Activated naive CD4-positive, alpha-beta T cell (primary cell): ENCODE measurements at places on chromosomes 7 and 10.

DNA sequence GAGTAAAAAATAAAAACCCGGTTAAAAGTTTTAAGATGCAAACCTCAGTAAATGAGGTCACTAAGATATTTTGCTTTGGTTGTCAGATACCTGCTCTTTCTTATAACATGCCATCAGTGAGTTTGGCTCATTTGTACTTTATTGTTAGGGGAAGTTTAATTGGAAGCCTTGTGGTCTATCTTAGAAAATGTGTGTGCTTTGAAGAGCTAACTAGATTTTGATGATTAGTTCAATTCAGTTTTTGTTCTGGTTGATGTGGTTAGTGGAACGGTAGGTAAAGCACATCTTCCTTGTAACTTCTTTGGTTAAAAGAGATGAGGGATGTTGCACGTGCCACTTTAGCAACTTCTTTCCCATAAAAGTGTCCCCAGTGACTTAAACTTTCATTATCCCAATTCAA lies 353.4 kb upstream of the GALNT17 start:
- DNase-seq = no peak

DNA sequence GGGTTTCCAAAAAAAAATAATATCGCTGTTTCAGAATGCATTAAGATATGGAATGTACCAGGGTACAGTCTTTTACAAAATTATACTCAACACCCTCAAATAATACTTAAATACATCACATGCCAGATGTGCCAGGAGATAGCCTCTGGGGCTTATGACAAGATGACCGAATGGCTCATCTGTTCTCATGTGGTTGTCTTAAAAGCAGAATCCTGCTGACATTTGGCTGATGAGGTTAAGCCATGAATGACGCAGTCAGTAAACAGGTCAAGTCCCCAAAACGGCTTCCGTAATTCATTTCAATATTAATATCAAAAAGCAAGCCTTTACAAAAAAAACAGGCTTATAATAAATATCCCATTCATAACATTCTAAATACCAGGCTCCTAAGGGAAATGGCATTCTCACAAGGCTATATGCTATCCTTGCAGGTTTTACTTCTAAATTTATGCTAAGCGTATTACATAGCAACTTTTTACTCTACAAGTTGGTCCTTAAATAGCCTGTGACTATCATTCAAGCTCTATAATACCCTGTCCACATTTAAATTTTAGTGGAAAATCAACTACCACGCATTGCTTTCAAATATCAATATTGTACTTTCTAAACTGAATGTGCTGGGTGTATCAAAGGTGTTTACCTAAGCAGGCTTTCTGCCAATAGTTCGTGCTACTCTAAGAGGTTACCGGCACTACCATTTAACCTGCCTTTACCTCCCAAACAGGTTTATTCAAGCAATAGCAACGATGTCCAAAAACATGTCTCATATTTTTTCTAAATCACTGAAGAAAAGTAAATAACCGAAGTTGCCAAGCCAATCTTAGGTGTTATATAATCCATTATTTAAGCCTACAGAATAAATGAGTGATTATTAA lies 15.6 kb downstream of the SMURF1 start:
- no peak for DNase-seq

DNA sequence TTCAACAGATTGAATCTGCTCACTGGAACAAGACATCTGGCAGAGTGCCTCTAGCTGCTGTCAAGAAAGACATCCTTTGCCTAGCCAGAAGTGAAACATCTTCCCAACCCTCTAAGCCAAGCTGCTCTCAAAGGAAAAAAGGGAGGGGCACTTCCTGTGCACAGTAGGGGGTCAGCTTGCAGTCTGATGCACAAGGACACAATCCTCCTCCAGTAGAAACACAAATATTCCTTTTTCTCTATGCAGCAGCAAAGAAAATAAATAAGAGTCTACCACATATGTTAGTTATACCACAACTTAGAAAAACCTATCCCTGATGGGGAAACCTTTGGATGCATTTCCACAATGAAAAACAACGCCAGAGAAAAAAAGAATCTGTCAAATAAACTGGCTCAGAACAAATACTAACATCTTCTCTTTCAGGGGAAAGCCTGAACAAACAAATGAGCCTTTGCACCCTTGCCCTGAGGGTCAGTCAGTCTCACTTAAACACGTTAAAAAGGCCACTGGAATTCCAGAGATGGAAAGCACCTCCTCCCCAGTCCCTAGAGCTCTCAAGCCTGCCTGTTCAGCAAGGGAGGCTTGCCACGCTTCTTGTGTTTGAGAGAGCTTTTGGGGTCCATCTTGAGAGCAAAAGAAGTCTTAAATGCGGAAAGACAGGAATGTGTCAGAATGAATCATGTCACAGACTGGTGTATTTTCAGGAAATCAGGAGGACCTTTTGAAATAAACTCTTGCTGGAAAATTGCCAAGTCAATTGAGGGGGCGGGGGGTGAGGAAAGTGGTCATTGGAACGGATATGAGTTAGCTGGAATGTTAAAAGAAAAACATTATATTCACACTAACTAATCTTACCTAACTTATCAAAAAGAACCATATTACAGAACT lies 7.5 kb downstream of the LAMB1 start:
- DNase-seq = no peak

DNA sequence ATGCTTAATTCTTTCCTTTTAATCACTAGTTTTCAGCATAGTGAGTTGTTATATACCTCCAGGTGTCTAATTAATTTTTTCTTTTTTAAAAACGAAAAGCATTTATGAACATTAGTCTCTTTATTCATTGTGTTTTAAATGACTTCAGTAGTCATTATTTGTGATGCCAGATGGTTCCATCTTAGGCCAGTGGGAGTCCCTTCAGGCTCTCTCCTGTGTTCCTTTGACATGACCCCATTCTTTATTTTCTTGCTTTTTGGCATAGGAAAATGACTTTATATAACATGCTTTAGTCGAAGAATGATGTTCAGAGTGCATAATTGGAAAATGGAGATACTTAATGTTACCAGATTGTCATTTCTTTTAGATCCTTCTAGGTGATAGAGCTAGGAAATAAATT lies 24.4 kb downstream of the MKLN1 start:
- DNase-seq = no peak

DNA sequence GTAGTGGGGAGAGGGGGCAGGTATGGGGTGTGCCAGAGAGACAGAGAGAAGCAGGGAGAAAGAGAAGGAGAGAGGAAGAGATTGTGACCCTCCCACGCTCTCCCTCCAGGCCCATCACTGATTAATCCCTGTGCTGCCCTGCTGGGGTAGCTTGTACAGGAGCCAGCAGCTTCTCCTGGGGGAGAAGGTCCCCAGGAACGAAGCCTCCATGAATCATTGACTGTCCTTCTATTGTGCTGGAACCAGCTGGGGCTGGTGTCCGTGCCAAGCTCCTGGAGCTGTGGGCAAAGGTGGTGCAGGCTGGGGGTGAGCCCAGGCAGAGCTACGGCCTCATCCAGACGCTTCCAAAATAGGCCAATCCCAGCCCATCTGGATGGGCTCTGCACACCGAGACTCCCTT lies 20.9 kb downstream of the AQP1 start:
- no peak for DNase-seq

GRCh38 chr7:18429547-18429946 lies 66.0 kb upstream of the HDAC9 start:
- DNase-seq = no peak

DNA sequence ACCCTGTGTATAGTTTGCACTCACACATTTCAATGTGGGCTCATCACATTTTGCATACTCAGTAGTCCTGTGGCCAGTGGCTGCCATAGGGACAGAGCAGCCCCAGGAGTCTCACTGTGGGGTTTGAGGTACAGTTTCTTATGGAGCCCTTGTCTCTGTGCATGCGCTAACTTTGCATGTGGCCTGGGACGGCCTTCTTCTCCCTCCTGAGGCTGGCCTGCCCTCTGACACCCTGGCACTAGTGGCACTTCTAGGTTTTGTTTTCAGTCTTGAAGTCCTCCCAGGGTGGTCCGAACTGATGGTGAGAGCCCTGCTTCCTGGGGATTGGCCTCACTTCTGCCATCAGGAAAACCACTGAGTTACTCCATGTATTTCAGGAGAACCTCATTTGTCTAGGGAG lies 21.2 kb downstream of the NACAD start:
- no peak for DNase-seq

DNA sequence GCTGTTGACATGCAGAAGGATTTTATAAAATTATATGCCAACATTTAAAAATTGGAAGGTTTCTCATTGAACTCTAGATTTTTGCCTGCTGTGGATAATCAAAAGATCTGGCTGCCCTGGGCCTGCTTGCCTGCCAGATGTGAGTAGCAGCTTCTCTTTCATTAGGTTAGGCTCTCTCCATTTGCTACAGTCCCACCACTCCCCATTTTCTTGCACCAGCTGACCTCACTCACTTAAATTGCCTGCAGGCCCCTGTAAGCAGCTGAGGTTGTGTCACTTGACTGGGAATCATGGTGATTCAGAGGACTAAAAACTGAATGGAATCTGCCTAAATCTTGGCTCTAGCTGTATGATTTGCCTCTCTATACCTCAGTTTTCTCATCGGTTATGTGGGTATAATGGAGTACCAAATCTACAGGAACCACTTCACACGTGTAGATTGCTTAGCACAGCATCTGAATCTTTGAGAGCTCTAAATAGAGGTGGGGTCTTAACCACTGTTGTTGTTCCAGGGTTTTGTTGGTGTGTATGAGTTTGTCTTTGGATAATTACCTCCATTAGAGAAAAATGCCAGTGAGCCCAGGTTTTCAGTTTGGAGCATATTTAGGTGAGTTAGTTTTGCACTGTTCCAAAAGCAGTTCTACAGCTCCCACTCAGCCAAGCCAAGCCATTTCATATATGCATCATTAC lies 18.6 kb upstream of the RAPGEF5 start:
- DNase-seq = no peak

DNA sequence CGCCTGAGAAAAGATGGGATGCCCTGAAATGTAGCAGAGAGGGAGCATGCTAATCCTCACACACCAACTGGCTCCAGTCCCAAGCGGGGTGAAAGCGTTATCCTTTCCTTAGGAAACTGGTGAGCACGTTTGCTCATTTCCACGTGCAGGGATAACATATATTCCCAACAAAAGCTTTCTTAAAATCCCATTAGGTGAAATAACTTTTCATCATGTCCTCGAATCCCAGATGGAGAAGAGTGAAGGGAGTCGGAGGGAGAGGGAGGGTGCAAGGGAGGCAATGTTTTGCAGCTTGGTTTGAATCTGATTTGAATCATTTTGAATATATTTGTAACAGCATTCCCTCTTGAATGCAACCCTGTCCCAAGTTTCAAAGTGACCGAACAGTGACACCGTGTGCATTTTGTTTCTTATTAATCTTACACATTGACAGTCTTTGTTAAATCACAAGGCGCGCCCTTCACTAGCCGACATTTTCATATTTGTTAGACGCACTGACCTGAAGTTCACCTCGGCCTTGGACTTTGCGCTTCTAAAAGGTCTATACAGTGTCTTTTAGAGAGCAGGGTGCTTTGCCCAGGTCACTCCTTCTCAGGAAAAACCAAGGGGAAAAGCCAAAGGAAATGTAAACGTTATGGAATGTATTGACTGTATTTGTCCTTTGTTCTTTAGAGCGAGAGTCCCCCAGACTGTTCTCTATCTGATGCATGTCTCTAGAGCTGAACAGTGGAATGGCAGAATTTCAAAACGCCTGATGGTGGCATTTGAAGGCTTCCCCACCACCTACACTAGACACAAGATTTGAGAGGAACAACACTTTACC lies 3.1 kb upstream of the HOXA4 start:
- no peak for DNase-seq

DNA sequence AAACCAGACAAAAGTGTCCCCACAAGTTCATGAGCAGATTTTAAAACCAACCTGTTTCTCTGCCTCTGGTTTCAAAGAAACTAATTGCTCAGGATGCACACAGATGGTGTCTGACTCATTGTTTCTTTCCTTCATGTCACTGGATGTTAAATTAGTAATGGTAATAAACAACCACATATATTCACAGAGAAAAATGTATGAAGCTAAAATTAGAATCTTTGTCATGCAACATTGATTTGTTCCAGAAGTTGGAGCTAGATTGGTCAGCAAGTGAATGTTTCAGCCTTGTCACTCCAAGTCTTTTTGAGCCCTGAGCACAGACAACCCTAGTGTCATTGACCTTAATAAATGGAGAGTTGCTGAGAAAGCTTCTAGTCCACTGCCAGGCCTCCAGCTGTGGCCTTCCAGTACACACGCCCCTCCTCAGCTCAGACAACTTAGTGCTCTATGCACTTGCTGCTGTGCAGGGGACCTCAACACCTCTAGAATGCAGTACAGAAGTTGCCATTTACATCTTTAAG lies 175.9 kb downstream of the CCDC71L start:
- no peak for DNase-seq

- DNase-seq = no peak
These were observed 83.4 kb downstream of the SLC25A13 start for GRCh38 chr7:96238474-96238873.

DNA sequence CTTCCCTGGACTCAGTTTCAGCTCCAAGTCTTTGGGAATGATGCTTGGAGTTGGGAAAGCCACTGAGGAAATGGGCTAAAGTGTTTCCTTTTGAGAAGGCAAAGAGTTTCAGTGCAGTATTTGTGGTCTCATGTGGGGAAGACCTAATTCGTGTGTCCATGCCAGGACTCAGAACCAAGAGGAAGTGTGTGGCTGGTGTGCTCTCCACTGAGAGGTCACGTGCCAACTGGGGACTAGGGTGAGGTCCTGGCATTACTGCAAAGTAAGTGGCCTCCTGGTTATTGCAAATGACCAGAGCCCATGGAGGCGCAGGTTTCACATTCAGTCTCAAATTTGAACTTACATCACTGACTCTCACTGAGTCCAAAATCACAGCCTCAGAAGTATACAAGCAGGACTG lies 48.6 kb upstream of the ITPRID1 start:
- no peak for DNase-seq

GRCh38 chr10:7343040-7343439 lies 67.8 kb downstream of the SFMBT2 start:
- no peak for DNase-seq

DNA sequence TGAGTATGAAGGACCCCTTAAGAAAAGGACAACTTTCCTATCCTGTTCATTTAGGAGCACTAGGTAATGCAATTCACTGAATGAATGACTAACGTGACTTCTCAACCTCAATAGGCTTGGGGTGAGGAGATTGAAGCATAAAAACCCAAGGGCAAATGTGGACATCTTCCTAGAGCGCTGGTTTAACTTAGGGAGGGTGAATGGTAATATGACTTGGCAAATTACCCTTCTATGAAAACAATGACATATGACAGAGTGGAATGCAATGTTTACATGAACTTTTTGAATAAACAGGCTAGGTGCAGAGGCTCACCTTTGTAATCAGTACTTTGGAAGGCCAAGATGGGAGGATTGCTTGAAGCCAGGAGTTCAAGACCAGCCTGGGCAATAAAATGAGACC lies 83.9 kb upstream of the ANK3 start:
- no peak for DNase-seq
